ENCODE measurements at places on chromosomes 16 and 17. TPM values are rescaled to one million over a fixed set of nuclear protein-coding genes. Genes with fewer than 3 reads are reported as not detected.
A peak's percentile ranks its signal among the peaks of the same experiment; 100 is the strongest.

HNF1B gene
- total RNA-seq: not detected

MSLN gene
- total RNA-seq: not detected

KIF19 gene
- 0.38 TPM for total RNA-seq

CRYBA1 gene
- total RNA-seq: not detected

ADAP2 gene
- total RNA-seq: 1.2 TPM

- no peak for DNase-seq
Measured at GRCh38 chr17:72421128-72422092, 300.6 kb downstream of the SOX9 start.

DNA sequence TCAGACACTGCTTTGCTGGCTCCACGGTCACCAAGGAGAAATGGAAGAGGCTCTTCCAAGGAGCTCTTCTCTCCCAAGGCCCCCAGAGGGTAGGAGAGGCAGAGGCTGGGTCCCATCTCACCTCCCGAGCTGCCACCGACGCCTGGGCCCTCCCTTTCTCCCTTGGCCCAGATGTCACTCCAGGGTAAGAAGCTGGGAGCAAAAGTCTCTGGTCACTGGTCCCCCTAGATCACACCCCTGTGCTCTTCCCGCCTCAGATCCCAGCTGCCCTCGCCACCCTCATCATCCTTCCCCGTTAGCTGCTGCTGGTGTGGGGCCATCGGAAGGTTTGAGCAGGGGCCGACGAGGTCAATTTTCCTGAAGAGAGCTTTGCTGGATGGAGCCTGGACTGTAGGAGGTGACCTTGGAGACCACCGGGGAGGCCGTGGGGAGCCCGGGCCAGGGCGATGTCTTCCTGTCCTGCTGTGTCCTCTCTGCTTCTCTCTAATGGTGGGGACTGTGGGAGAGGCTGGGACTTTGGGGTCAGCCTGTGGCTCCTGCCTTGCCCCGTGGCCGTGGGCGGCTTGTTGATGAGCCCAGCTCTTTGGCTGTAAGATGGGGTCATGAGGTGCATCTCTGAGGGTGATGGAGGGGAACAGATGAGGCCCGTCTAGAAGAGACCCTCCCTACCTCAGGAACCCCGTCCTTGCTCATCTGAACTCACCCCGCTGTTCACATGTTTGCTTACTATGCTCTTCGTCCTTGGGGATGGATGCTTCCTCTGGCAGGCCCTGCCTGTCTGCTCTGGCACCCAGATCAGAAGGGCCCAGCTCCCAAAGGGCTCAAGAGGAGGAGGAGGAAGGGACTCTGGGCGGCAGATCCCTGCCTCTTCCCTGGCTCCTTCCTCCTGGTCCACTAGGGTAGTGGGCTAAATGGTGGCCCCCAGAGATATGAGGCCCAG lies 11.4 kb upstream of the RHBDF2 start:
- no peak for DNase-seq

DNA sequence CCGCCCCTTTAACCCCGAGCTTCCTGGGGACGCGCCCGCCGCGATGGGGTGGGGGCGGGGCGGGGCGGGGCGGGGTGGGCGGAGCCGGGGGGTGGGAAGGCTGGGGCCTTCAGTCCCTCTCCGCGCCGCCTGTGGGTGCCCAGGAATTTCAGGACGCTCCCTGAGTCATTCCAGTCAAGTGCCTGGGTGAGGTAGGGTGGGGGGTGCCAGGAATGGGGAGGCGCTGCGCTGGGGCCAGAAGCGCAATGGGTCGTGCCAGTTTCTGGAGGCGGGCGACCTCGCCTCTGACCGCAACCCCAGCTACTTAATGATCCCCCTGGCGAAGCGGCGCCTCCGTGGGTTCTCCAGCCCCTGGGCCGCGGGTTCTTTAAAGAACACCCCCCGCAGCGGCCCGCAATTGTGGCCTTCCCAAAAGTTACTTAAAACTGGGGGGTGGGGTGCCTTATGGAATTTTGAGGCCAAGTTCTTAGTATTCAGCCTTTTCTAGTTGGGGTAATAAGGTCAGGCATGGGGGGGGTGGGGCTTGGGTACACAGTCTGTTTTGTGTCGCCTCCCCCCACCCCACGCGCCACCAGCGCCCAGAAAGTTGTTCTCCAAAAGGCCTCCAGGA lies 826 bp upstream of the GSE1 start:
- DNase-seq: peak; percentile 81

GRCh38 chr17:65202844-65203571 lies 65.8 kb downstream of the RGS9 start:
- DNase-seq: no peak

- no peak for DNase-seq
Measured at GRCh38 chr16:67336648-67337047, 10.0 kb downstream of the LRRC36 start.

GRCh38 chr17:45282683-45283644 lies 21.1 kb upstream of the SPATA32 start:
- DNase-seq: peak; percentile 57
